Adipocyte (in vitro differentiated cells): ENCODE measurements at places on chromosomes 16 and 17.
A peak's percentile ranks its signal among the peaks of the same experiment; 100 is the strongest.

DNA sequence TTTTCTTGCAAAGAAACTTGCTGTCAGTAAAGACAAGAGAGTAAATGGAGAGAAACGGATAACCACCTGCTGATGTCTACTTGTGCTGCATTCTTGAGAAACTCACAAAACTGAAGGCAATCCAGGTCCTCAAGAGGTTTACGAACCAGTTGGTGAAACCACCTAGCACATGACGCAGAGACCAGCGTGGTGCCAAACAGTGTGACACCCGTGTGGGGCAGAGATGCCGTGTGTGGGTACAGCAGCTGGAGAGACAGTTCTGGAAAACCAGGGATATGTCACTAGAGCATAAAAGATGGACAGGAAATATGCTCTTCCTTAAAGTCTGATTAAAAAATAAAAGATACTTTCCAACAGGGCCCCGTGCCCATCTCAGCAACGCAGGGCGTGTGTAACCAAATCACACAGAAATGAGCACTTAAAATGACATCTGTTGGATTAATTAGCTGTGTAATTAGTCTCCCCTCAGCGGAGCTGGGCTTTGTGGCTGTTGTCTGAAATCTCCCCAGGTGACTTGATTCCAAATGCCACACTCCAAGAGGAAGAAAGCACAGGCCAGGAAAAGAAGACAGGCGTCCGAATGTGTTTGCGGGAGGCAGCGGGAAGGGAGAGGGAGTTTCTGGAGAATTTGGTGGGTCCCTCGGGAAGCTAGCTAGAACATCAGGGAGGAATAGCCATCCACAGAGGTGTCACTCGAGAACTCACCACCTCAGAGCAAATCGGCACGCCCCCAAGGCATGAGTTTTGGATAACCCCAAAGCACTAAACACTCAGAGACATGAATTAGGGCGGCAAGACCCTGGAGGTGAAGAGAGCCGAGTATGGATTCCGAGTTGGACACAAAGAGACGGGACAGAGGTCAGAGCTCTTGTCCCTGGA, 109.8 kb downstream of the ZFHX3 start:
- no peak for DNase-seq

- peak; percentile 64 for DNase-seq
These were observed 4.4 kb downstream of the MVP start for GRCh38 chr16:29824589-29825144.

GRCh38 chr17:37518826-37519225, 29.1 kb downstream of the DUSP14 start:
- DNase-seq: peak; percentile 19

DNA sequence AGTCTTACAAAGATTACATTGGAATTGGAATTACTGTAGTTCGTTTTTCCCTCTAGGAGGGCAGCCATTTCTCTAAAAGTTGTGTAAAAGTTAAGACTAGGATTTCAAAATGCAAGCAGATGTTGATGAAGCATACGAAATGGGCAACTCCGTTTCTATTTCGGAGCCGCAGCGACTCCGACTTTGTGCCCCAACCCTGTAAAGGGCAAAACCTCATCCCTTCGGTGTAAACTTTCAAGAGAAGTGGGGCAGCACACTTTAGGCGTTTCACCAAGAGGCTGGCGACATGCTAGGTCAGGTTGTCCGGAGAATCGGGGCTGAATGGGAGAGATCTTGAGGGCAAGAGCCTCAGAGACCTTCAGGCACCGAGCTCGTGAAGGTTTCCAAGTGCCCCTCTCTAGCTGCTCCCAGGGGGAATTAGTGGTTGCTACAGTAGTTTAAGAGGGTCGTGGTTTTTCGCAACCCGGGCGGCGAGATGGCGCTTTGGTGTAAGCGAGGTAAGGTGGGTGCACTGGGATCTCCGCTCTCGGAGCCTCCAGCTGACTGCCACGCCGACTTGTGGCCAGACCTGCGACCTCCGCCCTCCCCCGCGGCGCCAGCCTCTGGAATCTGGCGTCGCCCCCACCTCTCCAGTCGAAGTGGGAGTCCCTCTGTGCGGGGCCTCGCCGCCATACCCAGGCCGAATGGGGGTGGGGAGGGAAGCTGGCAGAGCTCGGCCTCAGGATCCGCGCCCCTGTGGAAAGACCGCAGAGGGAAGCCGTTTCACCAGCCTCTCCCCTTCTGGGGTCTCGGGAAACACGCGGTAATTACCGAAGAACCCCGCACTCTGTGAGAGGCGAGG, 1.0 kb upstream of the HEXIM2 start:
- DNase-seq: peak; percentile 82

GRCh38 chr17:82367724-82368524, 3.6 kb upstream of the UTS2R start:
- no peak for DNase-seq

DNA sequence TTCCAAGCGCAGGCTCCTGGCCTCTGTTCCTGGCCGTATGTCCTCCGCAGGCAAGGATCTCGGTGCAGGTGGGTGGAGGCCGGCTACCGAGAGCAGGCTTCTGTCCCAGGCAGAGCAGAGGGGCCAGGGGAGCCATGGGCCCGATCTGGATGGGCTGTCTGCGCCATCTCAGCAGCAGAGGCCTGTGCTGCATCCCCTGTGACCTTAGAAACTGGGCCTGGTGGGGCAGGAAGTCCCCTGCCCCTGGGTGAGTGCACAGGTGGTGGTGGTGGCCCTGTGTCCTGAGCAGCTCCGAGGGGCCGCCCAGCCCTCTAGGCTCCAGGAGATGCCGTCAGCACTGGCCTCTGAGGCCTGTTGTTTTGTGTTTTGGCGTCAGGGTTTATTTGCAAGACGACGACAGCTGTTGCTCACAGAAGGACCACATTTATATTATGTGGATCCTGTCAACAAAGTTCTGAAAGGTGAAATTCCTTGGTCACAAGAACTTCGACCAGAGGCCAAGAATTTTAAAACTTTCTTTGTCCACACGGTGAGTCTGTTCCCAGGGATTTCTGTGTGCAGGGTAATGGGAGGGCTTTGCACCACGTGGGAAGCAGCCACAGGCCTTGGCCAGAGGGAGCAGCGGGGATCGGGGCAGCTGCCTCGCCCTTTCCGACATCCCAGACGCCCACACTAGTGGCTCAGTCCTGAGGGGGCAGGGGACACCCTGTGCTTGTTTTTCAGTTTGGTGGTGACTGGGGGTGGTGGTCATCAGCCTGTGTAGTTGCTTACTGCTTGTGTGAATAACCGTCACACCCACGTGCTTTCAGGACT, 59.1 kb downstream of the PDPK1 start:
- no peak for DNase-seq

GRCh38 chr17:27318228-27318627, 24.3 kb downstream of the WSB1 start:
- no peak for DNase-seq

DNA sequence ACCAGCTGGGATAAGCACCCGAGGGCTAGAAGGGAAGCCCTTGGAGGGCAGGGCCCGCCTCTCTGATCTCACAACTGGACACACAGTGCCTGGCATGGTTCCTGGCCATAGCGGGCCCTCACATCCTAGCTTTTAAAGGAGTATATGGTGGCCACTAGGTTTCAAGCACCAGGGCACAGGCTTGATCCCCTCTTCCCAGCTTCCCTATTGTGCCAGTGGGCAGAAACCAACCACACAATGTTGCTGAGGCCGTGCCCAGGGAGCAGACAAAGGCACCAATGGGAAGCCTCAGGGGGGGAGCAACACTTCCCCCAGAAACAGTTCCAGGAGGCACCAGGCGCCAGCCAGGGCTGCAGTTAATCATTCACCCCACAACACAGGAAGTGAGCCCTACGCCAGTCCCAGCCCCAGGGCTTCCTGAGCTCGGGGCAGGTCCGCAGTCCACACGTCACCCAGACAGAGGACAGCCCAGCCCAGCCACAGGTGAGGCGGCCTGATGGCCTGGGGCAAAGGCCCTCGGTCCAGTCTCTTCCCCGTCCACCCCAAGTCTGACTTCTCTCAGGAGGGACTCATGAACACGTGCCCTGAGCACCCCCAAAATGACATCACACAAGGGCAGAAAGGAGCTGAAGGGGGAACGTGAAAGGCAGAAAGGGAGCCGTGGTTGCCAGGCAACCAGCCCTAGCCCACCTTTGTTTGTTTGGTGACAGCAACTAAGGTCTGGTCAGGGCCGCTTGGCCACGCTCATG, 12.8 kb downstream of the SMIM5 start:
- no peak for DNase-seq

DNA sequence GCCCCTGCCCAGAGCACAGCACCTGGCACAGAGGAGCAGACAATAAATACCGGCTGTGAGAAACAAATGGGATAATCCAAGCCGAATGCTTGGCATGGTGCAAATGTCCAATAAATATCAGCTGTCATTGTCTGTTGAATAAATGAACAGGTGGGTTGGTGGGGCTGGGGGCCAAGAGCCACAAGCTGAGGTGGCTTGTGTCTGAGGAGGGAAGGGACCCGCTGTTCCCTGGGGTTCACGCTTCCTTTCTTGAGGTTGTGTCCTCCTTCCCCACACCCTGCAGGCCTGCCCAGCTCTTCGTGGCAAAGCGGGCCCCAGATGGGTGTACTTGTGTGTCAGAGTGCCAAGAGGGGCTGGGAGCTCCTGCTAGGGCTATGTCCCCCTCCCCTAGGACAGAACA, 38.6 kb downstream of the ARHGAP27 start:
- DNase-seq: no peak

DNA sequence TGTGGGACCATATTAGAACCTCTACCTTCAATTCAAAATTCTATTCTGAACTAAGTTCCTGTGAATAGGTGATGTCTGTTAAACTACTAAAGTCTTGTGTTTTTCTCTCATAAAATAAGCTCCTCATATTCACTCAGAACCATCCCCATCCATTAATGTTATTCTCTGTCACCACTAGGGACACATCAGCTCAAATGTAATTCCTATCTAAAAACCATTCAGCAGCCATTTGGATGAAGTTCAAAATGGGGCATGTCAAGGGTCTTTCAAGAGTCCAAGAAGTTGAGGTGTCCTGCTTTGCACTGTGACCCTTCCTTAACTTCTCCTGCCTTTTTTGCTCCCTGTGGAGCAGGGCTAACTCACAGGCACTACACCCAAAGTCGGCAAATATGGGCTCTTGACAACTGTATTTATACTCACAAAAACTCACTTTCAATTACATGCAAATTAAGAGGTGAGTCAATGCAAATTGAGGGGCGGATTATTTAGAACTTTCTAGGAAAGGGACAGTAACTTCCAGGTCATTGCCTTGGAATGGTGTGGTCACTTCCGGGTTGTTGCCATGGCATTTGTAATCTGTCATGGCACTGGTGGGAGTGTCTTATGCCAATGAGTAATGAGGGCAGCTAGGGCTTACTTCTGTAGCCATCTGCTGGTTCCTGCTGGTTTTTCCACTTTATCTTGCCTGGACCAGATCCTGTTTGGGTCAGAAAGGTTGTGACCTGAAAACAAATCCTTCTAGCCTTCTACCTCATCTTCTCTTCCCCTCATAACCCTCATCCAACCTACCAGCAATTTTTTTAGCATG, 128.2 kb upstream of the COX10 start:
- no peak for DNase-seq

DNA sequence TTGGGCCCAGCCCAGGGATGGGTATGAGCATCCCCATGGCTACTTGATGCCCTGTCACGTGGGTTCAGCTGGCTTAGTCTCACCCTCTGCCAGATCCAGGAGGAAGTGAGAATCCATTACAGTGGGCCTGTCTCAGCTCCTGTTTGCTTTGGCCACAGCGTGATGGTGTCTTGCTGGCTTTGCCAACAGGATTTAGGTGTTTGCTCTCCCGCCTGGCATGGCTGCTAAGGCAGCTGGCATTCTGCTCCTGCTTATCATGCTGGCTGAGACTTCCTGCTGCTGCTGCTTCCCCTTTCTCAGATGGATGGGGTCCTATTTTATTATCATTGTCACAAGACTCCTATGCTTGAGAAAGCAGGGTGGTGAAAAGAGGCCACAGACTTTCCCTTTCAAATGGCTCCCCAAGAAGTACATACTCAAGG, 28.3 kb upstream of the HOXB13 start:
- no peak for DNase-seq

- DNase-seq: no peak
These were observed 4.8 kb upstream of the SP6 start for GRCh38 chr17:47855737-47856136.

GRCh38 chr17:35486920-35487732, 38.6 kb upstream of the SLFN13 start:
- DNase-seq: peak; percentile 62

DNA sequence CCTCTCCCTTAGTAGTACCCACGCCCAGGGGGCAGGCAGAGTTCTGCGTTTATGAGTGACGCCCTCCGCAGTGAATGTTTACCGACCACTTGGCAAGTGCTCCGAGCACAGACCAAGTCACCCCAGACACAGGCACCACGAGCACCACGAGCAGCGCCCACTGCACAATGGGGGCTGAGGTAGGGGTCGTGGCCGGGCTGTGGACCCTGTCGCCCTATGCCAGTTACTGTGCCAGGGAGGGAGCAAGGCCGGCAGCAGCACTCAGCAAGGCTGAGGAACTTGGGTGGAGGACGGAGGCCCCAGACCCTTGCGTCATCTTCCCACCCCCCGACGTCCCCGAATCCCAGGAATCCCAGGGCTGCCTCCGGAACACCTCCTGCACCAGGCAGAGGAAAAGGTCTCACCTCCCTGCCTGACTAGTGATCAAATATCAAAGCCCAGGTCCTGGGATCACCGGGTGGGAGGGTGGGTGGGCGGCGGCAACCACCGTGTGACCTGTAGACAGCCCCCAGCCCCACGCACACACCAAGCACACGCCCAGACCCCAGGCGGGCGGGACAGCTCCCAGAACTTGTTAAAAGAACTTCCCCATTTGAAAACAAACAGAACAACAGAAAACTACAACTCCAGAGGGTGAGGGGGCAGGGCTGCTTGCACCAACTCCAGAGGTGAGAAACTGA, 5.4 kb downstream of the VASN start:
- DNase-seq: peak; percentile 64

DNA sequence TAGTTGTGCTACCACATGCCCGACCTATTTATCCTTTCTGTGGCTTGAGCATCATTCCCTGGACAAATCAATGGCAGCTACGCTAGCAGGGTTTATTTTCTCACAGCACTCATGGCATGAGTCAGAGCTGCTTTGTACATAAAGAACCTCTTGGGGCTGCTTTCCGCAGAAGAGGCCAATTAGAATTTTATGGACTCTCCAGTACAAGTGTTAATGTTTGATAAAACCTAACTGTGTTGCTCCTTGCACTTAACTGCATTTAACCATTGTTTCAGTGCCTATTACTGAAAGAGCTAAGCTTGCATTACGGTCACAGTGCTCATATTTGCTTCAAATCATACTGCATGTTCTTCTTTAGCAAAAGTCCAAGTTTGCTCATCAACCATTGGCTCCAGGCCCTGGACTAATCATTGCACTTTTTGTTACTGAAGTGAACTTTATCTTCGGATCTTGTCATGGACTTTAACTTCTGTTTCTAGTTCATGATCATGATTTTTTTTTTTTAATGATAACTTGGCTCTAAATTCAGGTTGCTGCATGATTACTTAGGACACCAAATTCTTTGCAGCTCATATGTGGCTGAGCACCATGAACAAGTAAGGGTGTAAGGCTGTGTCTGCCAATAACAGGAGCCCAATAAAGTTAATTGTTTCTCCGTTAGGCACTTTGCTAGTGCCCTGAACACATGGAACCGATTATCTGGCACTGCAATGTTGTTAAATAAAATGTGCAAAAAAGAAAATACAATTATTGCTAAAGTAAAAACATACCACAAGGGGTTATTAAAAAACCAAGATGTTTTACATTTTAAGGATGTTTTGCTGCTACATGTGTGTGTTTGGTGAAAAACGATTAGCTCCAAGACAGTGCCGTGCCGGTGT, 492.2 kb downstream of the KCNJ2 start:
- no peak for DNase-seq

GRCh38 chr17:36130346-36130745, 26.7 kb downstream of the CCL4 start:
- DNase-seq: no peak

- no peak for DNase-seq
These were observed 156.5 kb downstream of the RGS9 start for GRCh38 chr17:65293584-65294180.

- peak; percentile 63 for DNase-seq
These were observed 537 bp downstream of the GOSR1 start for GRCh38 chr17:30477774-30478115.
